ENCODE measurements at places on chromosomes 16 and 17.

GRCh38 chr17:58335061-58335731, 6.6 kb upstream of the TSPOAP1 start:
- no peak for DNase-seq

GRCh38 chr17:49930880-49931279, 38.1 kb upstream of the DLX4 start:
- no peak for DNase-seq

GRCh38 chr16:11159282-11159681, 96.7 kb downstream of the SOCS1 start:
- no peak for DNase-seq

- DNase-seq, result no peak
These were observed 10.1 kb downstream of the SNX29 start for GRCh38 chr16:11986521-11987057.

DNA sequence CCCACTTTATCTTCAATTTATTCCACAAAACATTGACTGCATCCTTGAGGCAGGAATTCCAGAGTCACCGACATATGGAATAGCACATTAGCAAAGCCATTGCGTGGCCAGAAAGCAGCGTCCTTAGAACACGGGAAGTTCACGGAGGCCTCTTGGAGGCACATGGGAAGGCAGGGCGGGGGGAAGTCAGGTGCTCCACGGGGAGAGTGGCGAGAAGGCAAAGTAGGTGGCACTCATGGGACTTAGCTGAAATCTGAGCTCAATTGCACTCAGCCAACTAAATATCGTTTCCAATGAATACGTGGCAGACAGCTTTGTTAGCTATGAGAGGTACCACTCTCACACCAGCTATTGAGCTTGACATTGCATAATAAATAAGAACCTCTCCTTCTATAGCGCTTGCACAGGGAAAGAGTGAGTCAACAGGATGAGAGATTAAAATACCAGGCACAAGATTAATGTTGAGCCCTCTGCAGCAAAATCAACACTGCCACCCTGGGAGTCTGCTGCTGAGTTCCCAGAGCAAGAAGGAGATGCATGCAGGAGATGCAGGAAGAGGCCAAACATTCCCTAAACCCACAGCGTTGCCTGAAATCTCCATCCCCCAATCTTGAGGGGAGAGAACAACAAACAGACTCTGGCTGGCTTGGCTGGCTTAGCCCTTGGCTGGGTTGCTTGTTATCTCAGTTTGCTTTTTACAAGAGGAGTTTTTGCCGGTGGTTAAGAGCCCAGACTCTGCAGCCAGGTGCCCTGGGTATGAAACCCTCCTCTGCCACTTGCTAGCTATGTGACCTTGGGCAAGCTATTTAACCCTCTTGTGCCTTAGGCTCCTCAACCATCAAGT, 28.8 kb downstream of the ABCC12 start:
- no peak for DNase-seq

- DNase-seq, result no peak
These were observed 251.2 kb upstream of the ELAC2 start for GRCh38 chr17:13268791-13269595.

DNA sequence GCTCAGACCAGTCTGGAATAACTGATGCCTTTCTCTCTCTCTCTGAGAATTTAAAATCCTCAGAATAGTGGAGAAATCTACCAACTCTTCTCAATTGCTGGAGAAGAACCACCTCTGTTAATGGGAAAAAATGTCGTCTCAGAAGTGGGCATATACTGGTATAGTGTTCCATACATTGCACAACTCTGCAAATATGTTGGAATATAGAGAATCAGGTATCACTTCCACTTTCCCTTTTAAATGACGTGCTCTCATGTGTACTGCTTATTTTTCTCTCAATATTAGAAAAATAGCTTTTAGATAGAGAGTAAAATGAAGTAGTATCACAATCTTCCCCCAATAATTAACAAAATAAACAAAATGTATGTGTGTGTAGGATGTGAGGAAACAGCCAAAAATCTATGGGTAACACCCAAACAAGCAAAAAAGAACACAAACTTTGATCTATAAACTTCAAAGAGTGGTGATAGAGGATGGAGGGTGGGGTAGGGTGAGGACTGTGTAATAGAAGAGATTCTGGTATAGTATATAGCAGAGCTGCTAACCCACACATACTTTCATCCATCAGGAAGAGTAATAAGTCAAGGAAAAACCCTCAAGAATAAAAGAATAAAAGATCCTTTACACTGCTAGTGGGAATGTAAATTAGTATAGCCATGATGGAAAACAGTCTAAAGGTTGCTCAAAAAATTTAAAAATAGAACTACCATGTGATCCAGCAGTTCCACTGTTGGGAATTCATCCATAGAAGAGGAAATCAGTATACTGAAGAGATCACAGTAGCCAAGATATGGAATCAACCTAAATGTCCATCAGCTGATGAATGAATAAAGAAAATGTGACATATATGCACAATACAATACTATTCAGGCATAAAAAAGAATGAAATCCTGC, 46.9 kb downstream of the NFATC3 start:
- DNase-seq, result no peak

DNA sequence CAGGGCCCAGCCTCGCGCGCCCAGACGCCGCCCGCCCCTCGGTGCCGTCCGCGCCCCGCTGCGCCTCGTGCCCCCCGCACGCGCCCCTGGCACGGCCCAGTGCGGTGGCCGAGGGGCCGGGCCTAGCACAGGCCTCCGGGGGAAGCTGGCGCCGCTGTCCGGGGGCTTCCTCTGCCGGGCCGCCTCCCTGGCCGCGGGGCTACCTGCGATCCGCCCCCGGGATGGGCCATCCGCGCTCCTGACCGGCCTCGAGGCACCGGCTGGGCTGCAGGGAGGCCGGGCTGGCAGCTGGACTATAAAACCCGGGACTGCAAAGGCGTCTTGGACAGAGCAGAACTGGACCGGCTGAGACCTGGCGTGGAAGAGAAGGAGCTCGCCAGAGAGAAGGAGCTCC, 783 bp downstream of the BHLHA9 start:
- no peak for DNase-seq

DNA sequence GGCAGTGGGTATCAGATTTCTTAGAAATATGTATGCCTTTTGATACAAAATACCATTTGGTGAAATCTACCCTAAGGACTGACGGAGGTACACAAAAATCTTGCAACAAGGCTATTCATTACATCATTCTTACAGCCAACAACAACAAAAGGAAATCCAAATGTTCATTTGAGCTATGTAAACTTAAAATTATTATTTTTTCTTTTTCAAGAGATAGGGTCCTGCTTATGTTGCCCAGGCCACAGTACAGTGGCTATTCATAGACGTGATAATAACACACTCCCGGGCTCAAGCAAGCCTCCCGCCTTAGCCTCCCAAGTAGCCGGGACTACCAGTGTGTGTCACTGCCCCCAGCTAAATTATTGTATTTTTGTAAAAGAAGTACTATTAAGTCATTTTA, 9.0 kb downstream of the SRR start:
- no peak for DNase-seq

DNA sequence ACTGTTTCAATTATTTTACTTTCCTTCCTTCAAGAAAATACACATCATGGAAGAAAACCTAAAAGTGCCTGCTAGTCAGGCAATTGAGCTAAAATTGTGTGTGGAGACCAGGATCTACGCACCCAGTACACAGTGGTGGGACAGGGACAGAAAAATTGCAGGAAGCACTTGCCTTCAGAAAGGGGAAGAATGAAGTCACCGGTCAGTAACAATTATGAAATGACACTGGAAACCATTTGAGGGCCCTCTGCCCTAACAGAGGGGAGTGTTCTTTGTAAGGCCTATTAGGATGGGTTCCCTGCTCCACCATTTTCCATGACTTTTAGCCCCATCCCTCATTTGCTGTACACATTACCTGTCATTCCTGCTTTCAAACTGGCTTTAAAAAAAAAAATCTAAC, 4.5 kb upstream of the PHAF1 start:
- DNase-seq, result no peak

DNA sequence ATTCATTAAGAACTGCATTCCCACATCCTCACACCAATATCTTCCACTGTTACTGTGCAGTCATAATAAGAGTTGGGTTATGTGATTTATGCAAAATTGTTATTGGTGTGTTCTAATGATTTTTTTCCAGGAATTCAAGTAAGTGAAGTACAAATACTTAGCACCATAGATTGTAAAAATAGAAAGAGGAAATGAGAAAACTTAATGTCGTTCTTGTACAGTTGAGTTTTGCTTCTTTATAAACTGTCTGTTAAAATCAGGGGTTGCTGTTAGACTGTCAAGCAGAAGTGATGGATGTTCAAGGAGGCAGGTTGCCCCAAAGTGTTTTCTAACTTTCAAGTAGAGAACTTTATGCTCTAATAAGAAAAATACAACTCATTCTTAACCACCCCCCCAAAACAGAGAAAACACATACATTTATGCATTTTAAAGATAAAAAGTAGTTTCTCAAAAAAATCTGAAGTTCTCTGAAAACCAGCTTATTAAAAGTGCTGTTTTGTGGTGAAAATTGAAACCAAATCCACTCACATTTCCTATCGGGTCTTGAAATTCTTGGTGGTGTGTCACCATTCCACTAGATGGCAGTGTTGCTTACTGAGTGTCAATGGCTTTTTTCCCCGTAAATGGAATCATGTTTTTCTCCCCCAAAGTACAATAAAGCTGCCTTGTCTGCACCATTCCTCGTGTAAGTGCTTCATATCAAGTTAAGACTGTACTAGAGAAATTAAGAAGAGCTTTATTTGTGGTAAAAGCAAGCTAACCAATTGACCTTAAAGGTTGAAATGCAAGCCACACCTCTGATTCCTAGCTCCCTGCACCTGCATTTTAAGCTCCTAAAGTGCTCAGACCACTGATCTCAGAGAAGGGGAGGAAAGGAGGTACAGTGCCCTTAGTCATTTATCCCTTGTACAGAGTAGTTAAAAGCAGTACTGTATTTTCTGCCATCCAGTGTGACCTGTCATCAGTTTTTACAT, 4.7 kb upstream of the IGSF6 start:
- peak; percentile 47 for DNase-seq

DNA sequence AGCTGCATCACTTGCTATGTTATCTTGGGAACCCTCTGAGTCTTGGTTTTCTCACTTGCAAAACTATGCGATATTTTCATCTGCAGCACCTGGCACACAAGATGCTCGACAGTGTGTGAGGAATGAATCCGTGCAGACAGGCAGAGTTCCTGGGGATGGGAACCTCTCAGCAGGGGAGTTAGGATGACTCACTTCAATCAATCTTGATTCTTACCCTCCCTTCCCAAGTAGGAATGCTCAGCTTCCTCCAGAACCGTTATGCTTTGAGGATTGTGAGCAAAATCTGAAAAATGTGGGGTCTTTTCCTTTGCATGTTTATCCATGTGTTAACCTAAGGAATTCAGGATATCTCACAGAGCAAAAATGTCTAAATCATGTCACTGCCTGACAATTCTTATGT, 68.9 kb upstream of the HNF1B start:
- DNase-seq, result no peak

GRCh38 chr17:57556320-57556719, 188.8 kb downstream of the CCDC182 start:
- DNase-seq, result no peak

DNA sequence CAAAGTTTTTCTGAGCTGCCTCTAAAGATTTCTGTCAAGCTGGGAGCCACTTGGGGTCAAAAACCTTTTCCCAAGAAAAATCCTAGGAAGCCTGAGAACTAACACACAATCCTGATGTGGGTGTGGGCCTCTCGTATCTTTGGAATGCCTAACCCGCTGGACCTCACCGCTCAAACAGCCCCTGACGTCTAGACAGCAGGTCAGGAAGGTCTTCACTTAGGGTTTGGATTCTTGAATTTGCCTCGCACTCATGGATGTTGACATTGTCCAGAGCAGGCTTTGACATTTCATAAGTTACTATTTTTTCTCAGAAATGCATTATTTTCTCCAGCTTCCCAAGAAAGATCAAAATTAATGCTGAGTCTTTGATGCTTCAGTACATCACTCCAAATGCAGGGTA, 18.9 kb downstream of the TEX2 start:
- DNase-seq, result no peak

DNA sequence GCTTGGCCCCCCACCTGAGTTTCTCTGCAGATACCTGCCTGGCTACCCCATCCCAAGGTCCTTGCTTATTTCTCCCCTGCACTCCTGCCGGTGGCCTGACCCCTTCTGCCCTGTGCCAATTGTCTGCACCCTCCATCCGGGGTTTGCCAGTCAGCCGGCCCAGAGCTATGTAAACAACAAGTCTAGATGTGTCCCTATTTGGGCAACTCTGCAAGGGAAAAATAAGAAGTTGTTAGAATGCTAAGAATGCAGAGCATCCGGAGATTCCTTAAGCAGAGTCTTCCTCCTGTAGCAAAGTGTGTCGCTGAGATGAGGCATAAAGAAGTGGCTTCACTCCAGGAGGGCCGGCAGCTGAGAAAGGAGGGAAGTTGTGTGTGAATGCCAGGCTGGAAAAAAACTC, 46.6 kb downstream of the RGS9 start:
- no peak for DNase-seq
